Activated T-cell treated with anti-CD3 and anti-CD28 coated beads for 48 hours (primary cell): ENCODE measurements at places on chromosomes 11 and 22.

GRCh38 chr11:65298655-65299179 lies 15.9 kb upstream of the CDC42EP2 start:
- no peak for DNase-seq

DNA sequence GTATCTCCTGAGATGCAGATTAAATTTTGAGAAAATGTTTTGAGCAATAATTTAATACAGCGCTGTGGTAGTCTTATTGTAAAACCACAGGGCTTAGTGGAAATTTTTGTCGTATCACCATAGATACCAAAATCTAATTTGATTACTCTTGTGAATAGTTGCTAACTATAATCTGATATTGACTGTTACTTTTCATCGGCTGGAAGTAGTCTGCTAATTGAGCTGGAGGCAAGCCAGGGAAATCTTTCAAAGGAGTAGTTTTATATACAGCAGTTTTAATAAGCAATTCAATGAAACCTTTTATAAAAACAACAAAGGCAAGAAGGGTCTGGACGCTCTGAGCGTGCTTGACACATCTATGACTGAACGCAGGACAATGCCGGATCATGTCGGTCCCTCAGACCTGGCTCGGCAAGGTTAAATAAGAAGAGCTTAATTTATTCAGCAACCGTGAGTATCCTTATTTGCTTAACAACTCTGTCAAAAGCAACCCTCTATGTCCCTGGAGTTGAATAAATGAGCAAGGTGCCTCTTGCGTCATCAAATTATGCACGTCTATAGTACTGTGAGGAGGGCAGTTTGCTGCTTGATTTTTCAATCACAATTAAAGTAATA lies 121.2 kb downstream of the NCAM1 start:
- no peak for DNase-seq

DNA sequence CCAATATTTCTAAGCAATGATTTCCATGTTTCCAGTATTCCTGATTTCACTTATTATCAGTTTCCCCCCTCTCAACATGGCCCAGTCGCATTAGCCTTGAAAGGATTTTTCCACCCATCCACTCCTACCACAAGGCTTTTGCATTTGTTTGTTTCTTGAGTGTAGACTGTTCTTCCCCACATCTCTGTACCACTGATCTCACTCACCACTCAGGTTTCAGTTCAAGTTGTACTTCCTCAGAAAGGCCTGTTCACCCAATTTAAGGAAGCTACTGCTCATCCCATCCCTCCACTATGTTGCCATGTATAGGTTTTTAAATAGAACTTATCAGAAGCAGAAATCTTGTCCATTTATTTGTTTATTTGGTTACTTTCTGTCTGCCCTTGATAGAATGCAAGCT lies 472.3 kb downstream of the FAM181B start:
- no peak for DNase-seq

DNA sequence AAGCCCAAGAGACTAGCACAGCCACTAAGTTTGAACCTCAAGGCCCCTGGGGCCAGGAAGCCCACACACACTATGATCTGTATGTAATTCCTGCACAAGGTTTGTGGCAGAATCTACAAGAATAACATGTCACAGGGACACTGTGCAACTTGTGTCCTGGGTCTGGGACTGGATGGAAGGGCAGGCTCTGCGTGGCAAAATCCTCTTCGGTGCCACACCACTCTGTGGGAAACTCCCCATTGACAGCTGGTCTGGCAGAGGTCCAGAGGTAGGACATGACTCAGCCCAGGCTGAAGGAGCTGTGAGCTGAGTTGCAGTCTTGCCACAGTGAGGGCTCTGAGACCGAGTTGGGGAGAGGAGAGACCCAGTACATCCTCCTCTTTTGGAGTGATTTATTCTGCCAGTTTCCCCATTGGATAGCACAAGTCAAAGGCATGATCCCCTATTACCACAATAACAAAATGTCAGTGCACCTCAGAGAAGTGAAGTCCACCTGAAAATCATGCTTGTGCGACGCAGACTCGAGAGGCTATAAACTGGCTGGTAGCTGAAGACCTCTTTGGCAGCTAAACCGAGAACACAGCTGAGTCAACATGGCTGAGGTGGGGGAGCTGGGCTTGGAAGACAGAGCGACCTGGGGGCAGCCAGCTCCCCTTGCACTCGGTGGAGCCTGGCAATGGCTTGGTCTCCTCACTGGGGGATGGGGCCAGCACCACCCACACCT lies 23.3 kb upstream of the SERPIND1 start:
- peak; percentile 25 for DNase-seq

DNA sequence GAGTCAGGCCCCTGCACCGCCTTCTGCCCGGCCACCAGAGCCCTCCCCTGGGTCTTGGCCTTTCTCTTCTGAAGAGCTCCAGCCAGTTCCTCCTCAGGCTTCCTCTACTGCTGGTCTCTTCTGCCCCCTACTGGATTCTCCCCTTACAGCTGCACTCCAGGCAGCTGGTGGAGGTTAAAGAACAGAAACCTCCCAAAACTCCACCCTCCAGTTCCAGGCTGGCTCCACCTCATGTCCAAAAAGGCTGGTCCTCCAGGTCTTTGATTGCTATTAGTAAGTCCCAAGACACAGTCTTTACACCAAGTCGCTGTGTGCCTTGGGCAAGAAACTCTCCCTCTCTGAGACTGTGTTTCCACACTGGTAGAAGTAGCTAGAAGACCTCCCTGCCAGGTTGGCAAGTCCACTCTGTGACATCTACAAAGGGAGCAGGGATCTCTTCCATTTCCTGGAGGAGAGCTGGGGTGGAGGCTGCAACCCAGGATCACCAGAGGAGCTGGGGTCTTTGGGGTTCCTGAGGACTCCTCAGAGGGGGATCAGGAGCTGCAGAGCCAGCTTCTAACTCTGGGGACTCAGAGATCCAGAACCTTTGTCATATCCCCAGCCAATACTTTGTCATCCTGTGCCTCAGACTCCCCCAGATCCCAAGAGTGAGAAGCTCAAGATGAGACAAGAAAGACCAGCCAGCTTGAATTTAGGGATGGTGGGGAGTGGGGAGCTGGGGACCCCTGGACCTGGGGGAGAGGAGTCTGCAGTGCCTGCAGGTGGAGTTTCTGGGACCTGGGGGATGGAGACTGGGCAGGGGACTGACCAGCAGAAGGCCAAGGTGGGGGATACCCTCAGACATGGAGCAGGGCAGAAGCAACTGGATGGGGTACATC lies 3.4 kb upstream of the IGLL5 start:
- peak; percentile 46 for DNase-seq
